ENCODE measurements at places on chromosomes 2 and 18. TPM values are rescaled to one million over a fixed set of nuclear protein-coding genes. Genes with fewer than 3 reads are reported as not detected.

RPRM gene
- total RNA-seq: not detected

CAPN14 gene
- total RNA-seq: 2.2 TPM

PREB gene
- total RNA-seq: 43.6 TPM

CD8B gene
- 0.24 TPM for total RNA-seq

VAMP5 gene
- 4.1 TPM for total RNA-seq

SPIRE1 gene
- total RNA-seq: 74.5 TPM

DSEL gene
- 1.3 TPM for total RNA-seq

PLCL1 gene
- total RNA-seq: not detected

COMMD1 gene
- 33.3 TPM for total RNA-seq

CXXC1 gene
- 27.7 TPM for total RNA-seq

L3MBTL4 gene
- total RNA-seq: 1.9 TPM

All from tracheal epithelial cell (primary cell).